Smooth muscle cell of the brain vasculature (primary cell): ENCODE measurements at places on chromosomes 6 and 20.

DNA sequence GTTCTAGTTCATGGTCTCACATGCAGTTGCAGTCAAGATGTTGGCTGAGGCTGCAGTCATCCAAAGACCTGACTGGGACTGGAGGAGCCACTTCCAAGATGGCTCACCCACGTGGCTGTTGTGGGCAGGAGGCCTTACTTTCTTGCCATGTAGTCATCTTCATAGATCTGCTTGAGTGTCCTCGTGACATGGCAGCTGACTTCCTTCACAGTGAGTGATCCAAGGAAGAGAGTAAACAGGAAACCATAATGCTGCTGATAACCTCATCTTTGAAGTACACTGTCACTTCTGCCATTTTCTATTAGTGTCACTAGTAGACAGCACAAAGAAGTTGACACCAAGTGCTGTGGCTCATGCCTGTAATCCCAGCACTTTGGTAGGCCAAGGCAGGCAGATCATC is 40.1 kb upstream of the AKIRIN2 start:
- DNase-seq: no peak

- DNase-seq: no peak
These were observed 53.8 kb upstream of the POLR1H start for GRCh38 chr6:30007132-30007764.

DNA sequence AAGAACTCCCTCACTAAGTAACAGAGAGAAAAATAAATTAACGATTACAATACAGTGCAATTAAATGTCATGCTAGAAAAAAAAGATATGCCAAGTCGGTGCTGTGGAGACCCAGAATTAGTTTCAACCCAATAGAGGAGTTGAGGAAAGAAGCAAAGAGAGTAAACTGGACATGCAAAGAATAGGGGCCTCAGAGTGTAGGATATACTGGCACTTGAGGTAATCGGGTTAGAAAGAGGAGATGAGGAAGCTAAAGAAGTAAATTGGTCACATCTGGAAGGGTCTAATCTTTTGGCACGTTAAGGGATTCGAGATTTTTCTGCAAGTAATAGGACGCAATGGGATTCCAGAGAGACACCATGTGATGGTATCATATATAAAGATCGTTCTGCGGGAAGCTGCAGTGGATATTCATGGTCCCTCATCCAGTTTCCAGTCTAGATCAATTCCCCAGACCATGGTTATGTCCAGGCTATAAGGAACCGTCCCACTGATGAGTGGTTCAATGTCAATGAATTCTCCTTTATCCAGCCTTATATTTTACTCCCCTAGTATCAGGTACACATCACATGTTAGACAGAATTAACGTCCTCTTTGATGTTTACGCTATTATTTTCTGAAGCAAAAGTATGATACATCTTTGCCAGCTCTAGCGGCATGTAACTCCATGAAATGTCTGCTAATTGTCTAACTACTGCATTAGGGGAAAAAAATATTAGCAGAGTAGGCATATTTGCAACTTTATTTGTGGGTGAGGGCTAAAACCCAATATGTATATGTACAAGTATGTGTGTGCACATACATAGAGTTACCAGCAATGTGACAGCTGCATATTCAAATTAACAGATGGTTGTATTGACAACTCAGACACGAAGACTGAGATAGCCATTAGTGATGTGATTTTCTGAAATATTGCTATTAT is 1.1 kb upstream of the TBC1D32 start:
- no peak for DNase-seq

DNA sequence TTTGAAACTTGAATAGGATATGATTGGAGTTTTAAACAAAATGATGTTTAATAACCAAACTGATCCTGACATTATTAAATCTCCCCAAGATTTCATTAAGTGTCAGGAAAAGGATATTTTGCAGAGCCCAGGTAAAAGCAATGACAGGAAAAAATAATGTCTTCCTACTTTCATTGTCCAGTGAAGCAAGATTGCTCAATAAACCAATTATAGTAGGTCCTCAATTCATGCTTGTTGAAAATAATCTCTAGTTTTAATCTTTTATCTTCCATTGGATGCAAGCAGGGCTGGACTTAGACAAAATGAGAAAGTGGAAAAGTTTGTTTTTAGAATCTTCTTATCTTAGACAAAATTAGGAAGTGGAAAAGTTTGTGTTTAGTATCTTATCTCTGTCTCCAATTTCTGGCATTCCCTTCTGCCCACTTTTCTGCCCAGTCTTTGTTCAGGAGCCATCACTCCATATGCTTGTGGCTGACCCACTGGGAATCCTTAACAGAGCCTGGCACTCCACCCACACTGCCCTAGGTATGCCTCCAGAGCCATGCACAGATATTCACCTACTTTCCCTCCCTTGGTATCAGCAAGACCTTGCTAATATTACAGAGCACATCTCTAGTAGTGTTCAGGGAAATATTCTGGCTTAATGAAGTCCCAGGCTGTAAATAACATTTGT is 57.0 kb upstream of the CARMIL1 start:
- DNase-seq: no peak

DNA sequence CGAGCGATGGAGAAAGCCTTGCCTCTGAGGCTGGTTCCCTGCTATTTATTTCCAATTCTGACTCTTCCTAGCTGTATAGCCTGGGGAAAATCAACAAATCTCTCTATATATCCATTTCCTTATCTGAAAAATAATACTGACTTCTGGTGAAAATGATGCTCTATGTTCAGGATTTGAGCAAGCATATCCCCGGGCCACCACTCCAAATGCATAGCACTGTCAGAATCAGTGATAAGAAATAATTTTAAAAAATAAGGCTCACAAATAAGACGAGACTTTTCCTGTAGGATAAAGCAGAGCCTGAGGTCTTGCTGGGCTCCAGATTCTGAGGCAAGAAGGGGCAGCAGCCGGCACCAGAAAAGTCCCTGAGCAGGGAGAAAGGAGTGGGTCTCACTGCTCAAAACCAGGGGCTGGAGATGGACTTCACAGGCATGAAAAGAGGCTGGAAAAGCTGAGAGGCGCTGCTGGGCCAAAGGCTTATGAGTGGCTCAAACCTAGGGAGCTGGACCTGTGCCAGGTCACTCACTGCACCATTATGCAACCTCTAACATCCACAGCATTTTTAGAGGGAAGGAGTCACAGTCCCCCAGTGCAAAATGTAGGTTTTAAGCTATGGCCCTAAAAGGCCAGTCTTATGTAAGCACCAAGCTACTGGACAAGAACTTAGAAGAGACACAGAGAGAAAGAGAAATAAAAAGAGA is 48.1 kb upstream of the SLC17A4 start:
- no peak for DNase-seq

- DNase-seq: no peak
These were observed 20.2 kb downstream of the FBXL4 start for GRCh38 chr6:98927534-98927933.

- DNase-seq: no peak
These were observed 167.3 kb downstream of the MYLK4 start for GRCh38 chr6:2583459-2583858.

DNA sequence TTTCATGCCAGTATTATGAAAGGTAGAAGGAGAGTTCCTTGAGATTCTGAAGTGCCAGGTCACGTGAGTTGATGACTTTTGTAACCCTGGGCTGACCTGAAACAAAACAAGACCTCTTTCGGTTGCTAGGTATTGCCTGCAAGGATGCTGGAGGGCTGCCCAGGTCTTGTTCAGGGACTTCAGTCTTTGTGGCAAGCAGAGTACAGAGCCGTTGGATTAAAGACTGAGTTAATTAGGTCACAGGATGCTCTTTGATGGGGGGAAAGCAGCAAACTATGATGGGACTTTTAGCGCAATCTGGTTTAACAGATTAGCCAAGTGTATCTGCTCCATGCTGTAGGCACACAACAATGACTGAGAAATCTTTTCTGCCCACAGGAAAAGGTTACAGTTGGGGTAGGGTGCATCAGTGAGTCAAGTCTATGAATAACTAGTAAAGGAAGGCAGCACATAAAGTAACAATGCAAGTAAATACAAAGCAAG is 12.8 kb upstream of the ELOVL5 start:
- DNase-seq: no peak
